ENCODE measurements at places on chromosomes 12 and 14.

- peak; percentile 11 for DNase-seq
These were observed 54.7 kb upstream of the FKBP4 start for GRCh38 chr12:2739832-2740641.

DNA sequence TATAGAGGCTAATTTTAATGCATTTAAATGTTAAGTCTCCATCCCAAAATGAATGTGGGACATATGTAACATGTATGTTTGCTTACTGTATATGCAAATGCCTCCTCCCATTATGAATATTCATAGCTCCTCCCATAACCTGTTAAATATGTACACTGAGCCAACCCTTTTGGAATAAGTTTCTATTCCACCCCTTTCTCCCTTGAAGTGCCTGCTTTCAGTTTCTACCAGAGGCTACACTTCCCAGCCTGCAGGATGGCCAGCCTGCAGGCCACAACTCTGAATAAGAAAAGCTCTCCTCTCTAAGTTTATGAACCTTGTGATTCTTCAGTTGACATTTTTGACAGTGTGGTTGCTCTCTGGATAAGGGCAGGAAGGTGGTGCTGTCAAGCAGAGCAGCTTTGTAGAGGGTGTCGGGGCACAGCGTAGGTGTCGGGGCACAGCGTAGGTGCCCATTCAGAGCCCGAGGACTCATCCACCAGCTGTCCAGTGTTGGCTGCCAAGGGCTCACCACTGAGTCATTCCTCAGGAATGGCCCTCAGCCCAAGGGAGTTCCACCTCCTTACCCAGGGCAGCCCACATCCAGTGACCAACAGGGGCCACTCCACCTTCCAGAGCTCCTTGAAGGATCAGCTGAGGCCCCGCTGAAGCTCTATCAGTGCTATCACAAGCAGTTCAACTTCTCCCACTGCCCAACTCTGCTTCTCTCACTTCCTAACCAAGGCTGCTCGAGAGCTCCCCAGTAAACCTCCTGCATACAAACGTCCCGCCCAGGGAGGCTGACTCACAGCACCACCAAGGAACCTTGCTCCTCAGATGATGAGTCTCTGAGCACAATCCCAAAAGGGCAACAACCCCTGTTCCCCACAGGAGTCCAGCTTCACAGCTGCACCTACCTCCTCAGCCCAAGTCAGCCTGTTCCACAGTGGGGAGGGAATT, 31.4 kb downstream of the VWF start:
- no peak for DNase-seq

DNA sequence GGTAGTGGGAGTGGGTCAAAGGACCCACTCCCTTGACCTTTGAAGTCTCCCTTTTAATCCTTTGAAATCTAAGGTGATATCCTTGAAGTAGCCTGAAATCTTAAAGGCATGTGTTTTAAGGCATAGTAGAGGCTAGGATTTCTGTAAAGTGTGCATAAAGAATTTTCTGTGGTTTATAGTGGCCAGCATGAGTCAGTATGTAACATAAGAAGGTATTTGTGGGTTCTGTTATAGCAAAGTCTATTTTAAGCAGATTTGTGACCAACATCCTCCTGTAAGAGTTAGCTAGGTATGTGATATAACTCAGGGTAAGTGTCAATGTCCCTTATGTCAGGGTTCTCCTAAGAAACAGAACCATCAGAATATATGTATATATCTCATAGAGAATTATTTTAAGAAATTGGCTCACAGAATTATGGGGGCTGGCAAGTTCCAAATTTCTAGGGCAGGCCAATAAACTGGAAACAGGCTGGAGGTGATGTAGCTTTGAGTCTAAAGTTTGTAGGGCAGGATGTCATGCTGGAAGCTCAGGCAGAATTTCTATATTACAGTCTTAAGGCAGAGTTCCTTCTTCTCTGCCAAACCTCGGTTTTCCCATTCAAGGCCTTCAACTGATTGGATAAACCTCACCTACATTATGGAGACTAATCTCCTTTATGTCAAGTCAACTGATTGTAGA, 18.7 kb upstream of the EPYC start:
- no peak for DNase-seq

- no peak for DNase-seq
These were observed 45.3 kb upstream of the SINHCAF start for GRCh38 chr12:31371256-31371620.

DNA sequence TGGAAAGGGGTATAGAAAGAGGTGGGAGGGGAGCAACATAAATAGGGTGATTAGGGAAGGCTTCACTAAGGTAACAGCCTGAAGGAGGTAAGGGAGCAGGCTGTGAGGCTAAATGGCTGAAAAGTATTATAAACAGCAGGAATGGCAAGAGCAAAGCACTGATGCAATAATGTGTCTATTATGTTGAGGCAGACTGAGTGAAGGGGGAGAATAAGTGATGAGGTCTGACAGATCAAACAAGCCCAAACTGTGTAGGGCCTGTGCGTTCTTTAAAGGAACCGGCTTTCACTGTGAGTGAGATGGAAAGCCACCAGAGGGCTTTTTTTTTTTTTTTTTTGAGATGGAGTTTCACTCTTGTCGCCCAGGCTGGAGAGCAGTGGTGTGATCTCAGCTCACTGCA, 6.7 kb upstream of the VCPKMT start:
- no peak for DNase-seq

- no peak for DNase-seq
These were observed 48.9 kb downstream of the DYRK2 start for GRCh38 chr12:67697443-67697842.

- DNase-seq = no peak
These were observed 5.5 kb upstream of the HOXC9 start for GRCh38 chr12:53994264-53995001.

- DNase-seq = no peak
These were observed 34.8 kb downstream of the DIO3 start for GRCh38 chr14:101595887-101596721.

GRCh38 chr14:65224799-65225198, 122.5 kb upstream of the MAX start:
- no peak for DNase-seq

DNA sequence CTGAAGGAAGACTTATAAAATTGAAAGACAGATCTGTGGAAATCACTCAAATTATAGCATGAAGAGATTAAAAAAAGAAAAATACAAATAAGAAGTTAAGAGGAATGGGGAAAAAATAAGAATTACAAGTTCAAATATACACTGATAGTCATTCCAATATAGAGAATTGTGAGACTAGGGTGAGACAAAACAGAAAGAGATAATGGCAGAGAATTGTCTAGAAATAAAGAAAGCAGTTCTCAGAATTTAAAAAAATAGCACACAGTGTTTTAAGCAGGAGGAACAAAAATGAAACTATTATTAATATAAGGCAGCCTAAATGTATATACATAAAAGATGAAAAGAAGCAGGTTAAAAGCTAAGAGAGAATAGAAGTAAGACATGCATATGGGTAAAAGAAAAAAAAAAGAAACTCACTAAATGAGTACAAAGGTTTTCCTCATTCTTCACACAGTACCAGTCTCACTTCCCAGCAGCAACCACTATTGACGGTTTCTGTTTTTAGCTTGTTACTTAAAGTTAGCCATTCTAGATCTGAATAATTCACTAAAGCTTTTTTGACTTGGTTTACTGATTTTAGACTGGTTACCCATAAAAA, 31.1 kb downstream of the SLC38A4 start:
- no peak for DNase-seq

DNA sequence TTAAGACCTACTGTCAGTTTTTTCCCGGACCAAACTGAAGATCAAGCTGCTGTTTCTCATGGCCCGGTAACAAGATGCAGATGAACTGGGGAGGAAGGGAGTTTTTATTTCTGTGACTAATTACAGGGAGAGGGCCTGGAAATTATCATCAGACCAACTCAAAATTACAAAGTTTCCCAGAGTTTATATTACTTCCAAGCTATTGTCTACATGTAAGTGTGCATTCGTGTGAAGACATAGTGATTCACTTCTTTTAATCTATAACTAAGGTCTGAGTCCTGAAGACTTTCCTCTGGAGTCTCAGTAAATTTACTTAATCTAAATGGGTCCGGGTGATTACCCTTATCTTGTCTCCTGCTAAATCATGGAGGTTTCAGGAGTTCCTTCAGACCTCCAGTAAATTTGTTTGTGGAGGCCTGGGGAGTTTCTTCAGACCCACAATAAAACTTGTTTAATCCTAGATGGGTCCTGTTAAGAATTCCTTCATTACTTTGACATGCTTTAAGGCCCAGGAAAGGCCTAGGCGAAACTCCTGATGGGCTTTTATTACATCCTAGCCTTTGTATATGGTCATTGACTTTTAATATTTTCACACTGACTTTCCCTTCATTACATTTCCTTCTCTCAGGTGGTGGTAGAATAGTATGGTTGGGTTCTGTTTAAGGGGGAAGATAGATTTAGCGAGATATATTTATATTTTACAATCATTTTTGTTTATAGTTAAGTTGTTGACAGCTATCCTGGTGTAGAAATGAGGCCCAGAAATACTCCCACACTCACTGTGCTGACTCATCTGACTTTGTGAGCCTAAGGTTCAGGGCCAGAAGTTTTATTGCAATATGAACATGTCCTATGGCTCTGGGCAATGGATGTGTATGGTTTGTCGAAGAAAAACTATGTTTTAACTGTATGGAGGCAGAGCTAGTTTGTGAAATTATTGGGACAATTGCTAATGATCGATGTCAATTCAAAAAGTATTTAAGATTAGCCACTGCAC, 627.0 kb upstream of the FBXO33 start:
- no peak for DNase-seq

- DNase-seq = peak; percentile 25
These were observed 116.7 kb downstream of the LMNTD1 start for GRCh38 chr12:25436206-25437030.

DNA sequence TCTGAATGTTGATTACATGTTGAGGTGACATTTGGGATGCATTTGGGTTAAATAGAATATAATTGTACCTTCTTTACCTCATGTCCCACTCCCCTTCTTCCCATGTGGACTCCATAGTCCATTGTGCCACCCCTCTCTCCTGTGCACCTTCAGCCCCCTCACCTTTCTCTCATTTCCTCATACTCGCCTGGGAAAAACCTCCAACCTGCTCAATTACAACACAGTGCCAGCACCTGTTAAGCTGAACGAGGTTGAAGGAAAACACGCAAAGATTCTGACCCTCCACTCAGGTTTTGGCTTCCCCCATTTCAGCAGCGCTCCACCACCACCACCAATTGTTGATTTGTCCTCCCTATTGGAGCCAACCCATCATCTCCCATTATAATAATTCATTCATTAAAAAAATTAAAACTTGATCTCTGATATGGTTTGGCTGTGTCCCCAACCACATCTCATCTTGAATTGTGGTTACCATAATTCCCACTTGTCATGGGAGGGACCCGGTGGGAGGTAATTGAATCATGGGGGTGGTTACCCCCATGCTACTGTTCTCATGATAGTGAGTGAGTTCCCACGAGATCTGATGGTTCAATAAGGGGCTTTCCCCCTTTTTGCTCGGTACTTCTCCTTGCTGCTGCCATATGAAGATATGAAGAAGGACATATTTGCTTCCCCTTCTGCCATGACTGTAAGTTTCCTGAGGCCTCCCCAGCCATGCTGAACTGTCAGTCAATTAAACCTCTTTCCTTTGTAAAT, 33.7 kb upstream of the PPP2R5C start:
- DNase-seq = no peak

DNA sequence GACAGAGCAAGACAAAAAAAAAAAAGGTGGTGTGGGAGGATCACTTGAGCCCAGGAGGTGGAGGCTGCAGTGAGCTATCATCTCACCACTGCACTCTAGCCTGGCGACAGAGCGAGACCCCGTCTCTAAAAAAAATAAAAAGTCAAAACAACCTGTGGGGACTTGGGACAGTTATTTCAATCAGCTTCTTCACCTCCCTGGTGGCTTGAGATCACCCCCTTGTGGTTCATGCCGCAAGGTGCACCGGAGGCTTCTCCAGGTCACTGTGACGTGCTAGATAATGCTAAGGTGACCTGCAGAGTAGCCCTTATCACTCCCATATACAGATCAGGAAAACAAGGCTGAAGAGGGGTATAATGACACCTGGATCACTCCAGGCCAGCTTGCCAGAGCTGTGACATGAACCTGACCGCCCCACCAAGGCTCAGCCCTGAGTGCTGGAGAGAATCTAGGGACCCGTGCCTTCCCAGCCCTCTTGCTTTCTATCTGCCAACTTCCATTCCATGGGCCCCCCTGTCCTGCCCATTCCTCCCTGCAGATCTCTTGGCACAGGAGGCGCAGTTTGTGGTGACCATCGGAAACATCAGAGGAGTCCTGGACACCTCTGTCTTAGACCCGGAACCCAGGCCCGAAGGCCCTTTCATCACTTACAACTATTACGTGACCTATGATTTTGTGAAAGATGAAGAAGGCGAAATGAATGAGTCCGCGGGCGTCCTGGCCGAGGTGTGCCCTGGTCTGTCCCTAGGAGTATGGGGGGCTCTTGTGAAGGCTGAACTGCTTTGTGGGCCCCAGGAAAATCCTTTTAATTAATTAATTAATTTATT, 8.1 kb downstream of the LRRC43 start:
- DNase-seq = peak; percentile 64

Data from neural crest cell (in vitro differentiated cells).